Endothelial cell (in vitro differentiated cells): ENCODE measurements at places on chromosomes 2 and 18. TPM values are rescaled to one million over a fixed set of nuclear protein-coding genes. Genes with fewer than 3 reads are reported as not detected.
A peak's percentile ranks its signal among the peaks of the same experiment; 100 is the strongest.

REG3A gene
- total RNA-seq = not detected

DNA sequence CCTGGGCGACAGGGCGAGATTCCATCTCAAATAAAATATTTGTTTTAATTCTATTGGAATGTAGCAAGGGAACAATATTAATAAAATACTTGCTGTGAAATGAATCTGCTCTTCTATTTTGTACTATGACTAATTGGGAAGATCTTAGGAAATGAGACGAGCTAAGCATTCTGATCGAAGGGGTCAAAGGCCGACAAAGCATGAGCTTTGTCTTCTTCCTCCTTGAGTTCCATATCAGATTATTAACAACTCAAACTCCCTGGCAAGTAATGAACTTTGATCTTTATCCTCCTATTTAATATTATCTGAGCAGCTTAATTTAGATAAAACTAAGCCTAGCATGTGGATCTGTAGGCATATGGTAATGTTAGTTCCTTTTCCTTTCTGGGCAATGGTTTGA is 15.5 kb downstream of the GEMIN6 start:
- no peaks in the 10 kb centered on the region for H3K36me3 ChIP-seq
- H3K27ac ChIP-seq = no peak overlapping the region
- DNase-seq = no peak
- H3K4me3 ChIP-seq = no peak overlapping the region
- H3K4me1 ChIP-seq = no peaks in the 10 kb centered on the region
- H3K27me3 ChIP-seq = peaks cover 4% of the 10 kb centered on the region

GRCh38 chr2:31467426-31467825 is 52.9 kb upstream of the XDH start:
- no peaks in the 10 kb centered on the region for H3K36me3 ChIP-seq
- H3K27ac ChIP-seq = no peak overlapping the region
- no peaks in the 10 kb centered on the region for H3K27me3 ChIP-seq
- peaks cover 2% of the 10 kb centered on the region for H3K4me1 ChIP-seq

- H3K4me1 ChIP-seq = no peaks in the 10 kb centered on the region
- H3K27ac ChIP-seq = no peak overlapping the region
- no peaks in the 10 kb centered on the region for H3K36me3 ChIP-seq
- H3K27me3 ChIP-seq = peaks cover 2% of the 10 kb centered on the region
These were observed 190.5 kb upstream of the SESTD1 start for GRCh38 chr2:179455172-179455524.

- no peak for DNase-seq
- H3K27ac ChIP-seq = no peak overlapping the region
- H3K4me3 ChIP-seq = no peak overlapping the region
These were observed 1947.2 kb downstream of the SUCLG1 start for GRCh38 chr2:82511894-82512293.

CD8B2 gene
- 0.05 TPM for total RNA-seq

GALR1 gene
- not detected for total RNA-seq

- H3K36me3 ChIP-seq = peaks cover 25% of the 10 kb centered on the region
- peaks cover 25% of the 10 kb centered on the region for H3K4me1 ChIP-seq
- H3K27ac ChIP-seq = no peak overlapping the region
- no peak overlapping the region for H3K4me3 ChIP-seq
- DNase-seq = no peak
These were observed 82.6 kb downstream of the ZNF532 start for GRCh38 chr18:58947136-58947732.

DNA sequence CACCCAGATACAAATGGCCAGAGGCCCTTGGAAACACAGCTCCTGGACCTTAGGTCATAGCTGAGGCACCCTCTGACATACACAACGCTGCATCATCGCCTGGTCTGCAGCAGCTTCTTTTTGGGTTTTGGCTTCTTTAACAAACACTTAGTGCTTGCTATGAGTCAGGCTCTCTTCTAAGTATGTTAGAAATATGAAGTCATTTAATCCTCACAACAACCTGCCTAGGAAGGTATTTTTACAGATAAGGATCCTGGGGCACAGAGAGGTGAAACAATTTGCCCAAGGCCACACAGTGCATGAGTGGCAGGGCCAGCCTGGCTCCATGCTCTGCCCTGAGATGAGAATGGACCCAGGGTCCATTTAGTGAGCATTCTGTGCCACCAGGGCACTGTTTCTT is 96.6 kb downstream of the TMEM17 start:
- H3K4me1 ChIP-seq = peaks cover 37% of the 10 kb centered on the region
- H3K27me3 ChIP-seq = no peaks in the 10 kb centered on the region
- no peak overlapping the region for H3K27ac ChIP-seq
- no peak overlapping the region for H3K4me3 ChIP-seq
- no peak for DNase-seq

DNA sequence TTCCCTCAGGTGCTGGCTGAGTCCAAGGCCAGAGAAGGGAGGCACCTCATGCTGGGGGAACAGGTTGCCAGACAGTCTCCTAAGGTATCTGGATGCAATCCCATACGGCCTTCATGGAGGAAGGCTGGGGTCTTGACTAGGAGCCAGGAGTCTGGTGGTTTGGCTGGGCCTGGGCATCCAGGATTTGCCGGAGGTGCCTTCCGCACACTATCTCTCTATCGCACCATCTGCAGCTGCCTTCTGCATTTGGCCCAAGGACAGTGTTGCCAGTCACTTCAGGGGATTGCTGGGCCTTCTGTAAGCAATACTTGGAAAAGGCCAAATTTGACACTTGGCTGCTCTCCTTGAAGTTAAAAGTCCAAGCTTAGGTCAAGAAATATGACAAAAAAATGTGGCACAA is 327.2 kb downstream of the EN1 start:
- H3K4me1 ChIP-seq = no peaks in the 10 kb centered on the region
- H3K27ac ChIP-seq = no peak overlapping the region

- peaks cover 10% of the 10 kb centered on the region for H3K27me3 ChIP-seq
- DNase-seq = no peak
- no peak overlapping the region for H3K27ac ChIP-seq
These were observed 110.7 kb downstream of the XRCC5 start for GRCh38 chr2:216219861-216220260.

ACMSD gene
- not detected for total RNA-seq

IL37 gene
- not detected for total RNA-seq

- no peaks in the 10 kb centered on the region for H3K36me3 ChIP-seq
- H3K4me3 ChIP-seq = no peak overlapping the region
- H3K4me1 ChIP-seq = no peaks in the 10 kb centered on the region
- H3K27me3 ChIP-seq = no peaks in the 10 kb centered on the region
- no peak for DNase-seq
These were observed 226.4 kb upstream of the VWC2L start for GRCh38 chr2:214184461-214184860.

CNTNAP5 gene
- 5.0 TPM for total RNA-seq

DNA sequence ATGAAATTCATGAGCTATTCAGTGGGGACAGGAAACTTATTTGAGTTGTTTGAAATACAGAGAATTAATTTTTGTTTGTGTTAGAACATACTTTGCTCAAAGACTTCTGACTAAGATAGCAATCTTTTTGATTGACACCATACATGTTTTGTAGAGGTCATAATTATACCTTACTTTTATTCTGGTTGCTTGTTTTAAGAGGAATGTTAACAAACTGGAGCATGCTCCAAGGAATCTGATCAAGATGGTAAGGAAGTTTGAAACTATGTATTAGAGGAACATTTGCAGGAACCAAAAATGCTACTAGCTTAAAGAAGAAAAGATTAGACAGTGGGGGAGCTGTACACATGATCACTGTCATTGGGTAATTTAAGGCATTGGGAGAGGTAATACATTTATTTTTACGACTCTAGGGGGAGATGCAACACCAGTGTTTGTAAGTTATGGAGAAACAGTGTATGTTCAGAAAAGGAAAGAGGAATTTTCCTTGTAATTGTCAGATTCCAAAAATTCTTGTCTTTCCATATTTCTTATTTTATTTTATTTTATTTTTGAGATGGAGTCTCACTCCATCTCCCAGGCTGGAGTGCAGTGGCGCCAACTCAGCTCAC is 8.0 kb downstream of the AGFG1 start:
- H3K36me3 ChIP-seq = no peaks in the 10 kb centered on the region
- DNase-seq = no peak
- H3K4me1 ChIP-seq = peaks cover 3% of the 10 kb centered on the region

DNA sequence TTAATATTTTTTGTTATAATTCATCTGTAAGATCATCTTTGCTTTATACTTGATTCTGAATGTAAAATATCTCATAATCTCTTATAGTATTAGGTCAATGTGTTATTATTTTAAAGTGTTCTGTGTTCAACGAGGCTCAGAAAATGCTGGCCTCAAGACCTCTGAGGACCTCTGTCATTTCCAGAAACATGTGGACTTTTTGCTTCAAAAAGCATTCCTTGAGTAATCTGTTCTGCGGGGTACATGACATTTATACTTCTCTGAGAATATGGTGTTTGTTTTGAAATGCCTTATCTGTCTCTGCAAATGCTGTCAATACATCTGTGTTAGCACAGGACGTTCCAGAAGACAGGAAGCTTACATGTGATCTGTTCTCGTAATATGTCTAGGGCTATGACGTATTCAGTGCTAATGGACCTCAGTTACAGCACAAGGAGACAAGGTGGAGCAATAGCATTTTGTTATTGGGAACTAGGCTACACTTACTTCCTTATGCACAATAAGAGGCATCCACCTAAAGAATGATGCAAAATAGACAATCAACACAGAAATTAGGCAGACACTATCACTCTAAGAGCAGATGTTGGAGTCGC is 37.6 kb upstream of the IL1RL1 start:
- H3K4me1 ChIP-seq = peaks cover 3% of the 10 kb centered on the region
- no peak for DNase-seq
- H3K4me3 ChIP-seq = no peak overlapping the region
- peaks cover 8% of the 10 kb centered on the region for H3K27me3 ChIP-seq
- no peaks in the 10 kb centered on the region for H3K36me3 ChIP-seq
- H3K27ac ChIP-seq = no peak overlapping the region

DNA sequence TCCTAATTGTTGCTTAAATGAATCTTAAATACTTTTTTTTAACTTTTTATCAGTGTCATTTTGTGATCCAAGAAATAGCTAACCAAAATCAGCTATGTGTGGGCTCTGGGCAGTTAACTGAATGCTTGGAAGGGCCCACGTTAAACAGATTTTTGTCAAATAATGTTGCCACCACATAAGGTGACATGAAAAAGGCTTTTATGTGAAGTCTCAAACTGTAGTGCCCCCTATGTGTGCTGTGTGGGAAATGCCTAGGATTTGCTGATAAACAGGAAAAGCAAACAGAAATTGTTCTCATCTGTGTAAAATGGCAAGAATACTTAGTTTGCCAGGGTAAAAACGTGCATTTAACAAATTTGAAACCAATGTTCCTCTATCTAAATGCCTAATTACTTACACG is 242.2 kb downstream of the ZNF516 start:
- H3K27me3 ChIP-seq = no peaks in the 10 kb centered on the region
- no peak overlapping the region for H3K27ac ChIP-seq
- H3K4me1 ChIP-seq = no peaks in the 10 kb centered on the region

DNA sequence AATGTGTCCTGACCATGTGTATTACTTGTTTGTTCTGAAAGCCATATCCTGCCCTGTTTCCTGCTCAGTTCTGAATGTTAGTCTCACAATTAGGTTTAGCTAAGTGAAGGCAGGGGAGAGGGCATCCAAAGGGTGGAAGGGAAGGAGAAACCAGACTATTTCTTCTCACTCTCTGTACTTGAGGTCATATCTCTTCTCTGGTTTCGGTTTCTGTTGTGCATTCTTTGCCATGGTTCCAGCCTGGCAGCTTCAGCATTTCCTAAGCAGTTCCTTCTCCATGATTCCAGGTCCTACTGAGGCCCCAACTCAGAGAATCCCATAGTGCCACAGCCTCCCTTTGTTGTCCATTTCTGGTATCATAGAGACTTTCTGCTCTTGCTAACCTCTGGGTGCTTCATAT is 40.3 kb upstream of the HNMT start:
- DNase-seq = no peak
- H3K27ac ChIP-seq = peak overlapping the region; percentile 32
- no peak overlapping the region for H3K4me3 ChIP-seq

DNA sequence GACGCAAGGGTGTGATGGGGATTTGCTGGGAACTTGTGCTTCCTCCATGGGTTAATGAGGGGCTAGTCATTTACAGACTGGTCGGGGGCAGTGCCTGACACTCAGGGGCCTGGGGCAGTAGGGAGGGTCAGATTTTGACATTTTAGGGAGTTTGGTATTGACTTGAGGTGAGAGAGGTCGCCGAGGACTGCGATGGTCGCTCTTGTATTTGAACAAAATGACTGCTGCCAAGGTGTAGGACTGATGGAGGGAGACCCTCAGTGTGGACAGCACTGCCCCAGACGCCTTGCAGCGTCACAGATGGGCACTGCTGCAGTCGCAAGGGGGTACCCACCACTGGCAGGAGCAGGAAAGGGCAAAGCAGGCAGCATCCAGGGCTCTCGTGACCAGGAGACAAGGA is 182.9 kb downstream of the RTP5 start:
- peaks cover 5% of the 10 kb centered on the region for H3K4me1 ChIP-seq
- DNase-seq = no peak
- H3K27me3 ChIP-seq = peaks cover 21% of the 10 kb centered on the region

GALNT5 gene
- 0.15 TPM for total RNA-seq

ANKRD30BL gene
- not detected for total RNA-seq

GRCh38 chr2:1990724-1991123 is 246.4 kb upstream of the PXDN start:
- no peak for DNase-seq
- H3K27me3 ChIP-seq = peaks cover 5% of the 10 kb centered on the region
- peaks cover 10% of the 10 kb centered on the region for H3K4me1 ChIP-seq
- no peak overlapping the region for H3K27ac ChIP-seq
- peaks cover 5% of the 10 kb centered on the region for H3K36me3 ChIP-seq
- no peak overlapping the region for H3K4me3 ChIP-seq

- H3K27ac ChIP-seq = no peak overlapping the region
- no peak overlapping the region for H3K4me3 ChIP-seq
- peaks cover 10% of the 10 kb centered on the region for H3K27me3 ChIP-seq
- peaks cover 20% of the 10 kb centered on the region for H3K36me3 ChIP-seq
- DNase-seq = no peak
These were observed 128.7 kb downstream of the NFATC1 start for GRCh38 chr18:79524181-79525078.

DNA sequence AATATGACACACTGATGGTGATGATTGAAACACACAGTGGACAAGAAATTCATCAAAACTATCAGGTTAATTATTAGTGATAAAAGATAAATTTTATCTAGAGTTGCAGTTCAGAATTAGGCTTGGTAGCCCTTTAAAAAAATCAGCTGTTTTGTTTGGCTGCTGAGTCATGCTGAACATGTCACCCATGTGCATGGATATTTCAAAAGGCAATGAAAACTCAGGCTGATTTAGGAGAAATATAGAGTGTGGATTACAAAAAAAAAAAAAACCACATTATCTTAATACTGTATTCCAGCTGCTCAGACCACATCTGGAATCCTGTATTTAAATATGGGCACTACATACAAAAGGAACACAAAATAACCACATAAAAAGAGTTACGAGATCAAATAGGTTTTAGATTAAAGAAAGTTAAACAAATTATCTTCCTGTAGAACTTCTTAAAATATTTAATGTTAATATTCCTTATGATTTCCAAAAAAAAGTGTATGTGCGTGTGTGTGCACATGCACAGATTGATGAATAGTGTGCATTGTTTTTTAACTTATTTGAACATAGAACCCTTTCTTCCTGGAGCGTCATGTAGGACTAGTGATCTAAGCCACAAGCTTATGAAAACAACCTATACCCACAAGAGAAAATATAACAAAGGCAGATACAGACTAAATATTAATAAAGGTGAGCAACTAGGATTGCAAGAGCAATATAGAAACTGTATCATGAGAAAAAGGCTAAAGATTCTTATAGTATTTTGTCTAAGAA is 186.2 kb downstream of the STK39 start:
- no peak overlapping the region for H3K27ac ChIP-seq
- H3K36me3 ChIP-seq = no peaks in the 10 kb centered on the region
- DNase-seq = no peak

C1QL2 gene
- total RNA-seq = not detected
